PC-9 (cell line): ENCODE measurements at places on chromosomes 7 and 10.

DNA sequence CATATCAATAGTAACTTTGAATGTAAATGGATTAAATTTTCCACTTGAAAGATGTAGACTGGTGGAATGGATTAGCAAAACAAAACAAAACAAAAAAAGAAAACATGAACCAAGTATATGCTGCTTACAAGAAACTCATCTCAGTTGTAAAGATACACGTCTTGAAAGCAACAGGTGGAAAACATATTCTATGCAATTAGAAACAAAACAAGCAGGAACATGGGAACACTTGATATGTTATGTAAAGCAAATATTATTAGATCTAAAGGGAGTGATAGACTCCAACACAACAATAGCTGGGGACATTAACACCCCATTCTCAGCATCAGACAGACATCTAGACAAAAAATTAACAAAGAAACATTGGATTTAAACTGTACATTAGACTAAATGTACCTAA is 46.4 kb upstream of the CDK6 start:
- no peak for DNase-seq

DNA sequence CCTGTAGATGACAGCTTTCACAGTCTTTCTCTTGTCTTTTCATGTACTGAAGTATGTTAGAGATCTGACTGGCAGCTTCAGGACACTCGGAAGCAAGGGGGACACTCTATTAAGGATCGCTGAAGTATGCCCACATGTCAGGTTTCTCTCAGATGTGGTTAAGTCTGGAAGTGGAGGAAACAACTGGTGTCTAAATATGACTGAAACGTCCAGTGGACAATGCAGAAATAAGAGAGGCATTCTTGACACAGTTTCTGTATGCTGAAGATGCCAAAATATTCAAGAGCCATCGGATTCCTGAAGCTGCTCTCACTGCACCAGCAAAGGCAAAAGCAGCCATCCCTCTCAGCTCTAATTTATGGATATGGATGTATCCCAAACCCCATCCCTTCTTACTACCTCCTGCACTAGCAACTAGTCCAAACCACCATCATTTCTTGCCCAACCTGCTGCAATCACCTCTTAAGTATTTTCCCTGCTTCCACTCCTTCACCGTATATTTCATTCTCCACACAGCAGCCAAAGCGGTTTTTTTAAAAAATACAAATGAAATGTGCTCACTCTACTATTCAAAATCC is 113.4 kb downstream of the REEP3 start:
- no peak for DNase-seq

GRCh38 chr7:41692251-41692650 is 10.6 kb downstream of the INHBA start:
- DNase-seq = no peak

GRCh38 chr7:28976022-28976421 is 17.9 kb upstream of the TRIL start:
- no peak for DNase-seq

DNA sequence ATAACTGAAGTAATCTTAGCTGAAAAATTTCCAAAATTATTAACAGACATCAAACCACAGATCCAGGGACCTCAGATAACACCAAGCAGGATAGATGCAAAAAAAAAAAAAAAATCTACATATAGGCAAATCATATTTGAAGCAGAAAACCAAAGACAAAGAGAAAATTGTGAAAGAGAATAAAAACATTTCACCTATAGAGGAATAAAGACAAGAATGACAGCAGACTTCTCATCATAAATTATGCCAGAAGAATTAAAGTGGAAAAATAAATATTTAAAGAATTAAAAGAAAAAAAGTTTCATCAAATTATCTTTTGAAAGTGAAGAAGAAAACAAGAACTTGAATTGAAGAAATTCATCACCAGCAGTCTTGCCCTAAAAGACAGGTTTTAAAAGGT is 467.5 kb downstream of the GPAM start:
- no peak for DNase-seq

GRCh38 chr10:30775779-30776591 is 146.4 kb upstream of the LYZL2 start:
- no peak for DNase-seq

DNA sequence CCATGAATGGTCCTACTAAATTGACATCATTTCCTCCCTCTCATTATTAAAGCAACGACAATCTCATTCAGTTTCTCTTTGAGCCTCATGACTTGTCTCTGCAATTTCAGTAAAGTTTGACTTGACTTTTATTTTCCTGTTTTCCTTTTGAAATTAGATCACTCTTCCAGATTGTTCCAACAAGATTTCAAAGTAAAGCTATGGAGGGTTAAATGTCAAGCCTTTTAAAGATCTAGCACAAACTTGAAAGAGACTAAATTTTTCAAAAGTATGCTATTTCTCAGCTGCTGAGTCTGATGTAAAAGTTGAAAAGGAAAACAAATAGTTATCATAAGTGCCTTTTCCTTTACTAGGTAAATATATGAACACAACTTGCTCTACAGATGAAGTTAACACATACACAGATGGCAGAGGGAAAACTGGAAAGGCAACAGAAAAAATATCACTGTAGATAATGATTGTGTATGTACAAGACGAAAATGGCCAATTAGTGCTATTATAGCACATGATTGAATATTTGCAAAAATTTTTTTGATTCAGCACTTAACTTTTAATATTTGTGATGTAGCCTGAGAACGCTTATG is 200.6 kb downstream of the WDR11 start:
- no peak for DNase-seq

DNA sequence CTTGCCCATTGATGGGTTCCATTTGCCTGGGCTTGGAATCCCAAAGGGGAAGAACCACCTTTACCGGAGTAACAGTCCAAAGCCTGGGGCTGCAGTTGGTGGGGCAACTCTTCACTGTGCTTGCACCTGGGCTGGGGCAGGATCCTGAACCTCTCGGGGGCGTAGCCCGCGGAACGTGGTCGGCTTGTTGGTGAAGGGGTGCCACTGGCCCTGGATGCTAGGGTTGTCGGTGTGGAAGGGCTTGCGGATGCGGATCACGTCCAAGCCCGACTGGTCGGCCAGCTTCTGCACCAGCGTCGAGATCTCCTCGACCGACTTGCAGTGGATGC is 710 bp downstream of the MRPL43 start:
- DNase-seq = no peak

GRCh38 chr10:46025406-46025805 is 5.0 kb downstream of the NCOA4 start:
- DNase-seq = no peak

- DNase-seq = peak; percentile 71
Measured at GRCh38 chr7:1192171-1192676, 32.2 kb upstream of the ZFAND2A start.

- no peak for DNase-seq
Measured at GRCh38 chr7:99116144-99116543, 27.8 kb downstream of the SMURF1 start.

DNA sequence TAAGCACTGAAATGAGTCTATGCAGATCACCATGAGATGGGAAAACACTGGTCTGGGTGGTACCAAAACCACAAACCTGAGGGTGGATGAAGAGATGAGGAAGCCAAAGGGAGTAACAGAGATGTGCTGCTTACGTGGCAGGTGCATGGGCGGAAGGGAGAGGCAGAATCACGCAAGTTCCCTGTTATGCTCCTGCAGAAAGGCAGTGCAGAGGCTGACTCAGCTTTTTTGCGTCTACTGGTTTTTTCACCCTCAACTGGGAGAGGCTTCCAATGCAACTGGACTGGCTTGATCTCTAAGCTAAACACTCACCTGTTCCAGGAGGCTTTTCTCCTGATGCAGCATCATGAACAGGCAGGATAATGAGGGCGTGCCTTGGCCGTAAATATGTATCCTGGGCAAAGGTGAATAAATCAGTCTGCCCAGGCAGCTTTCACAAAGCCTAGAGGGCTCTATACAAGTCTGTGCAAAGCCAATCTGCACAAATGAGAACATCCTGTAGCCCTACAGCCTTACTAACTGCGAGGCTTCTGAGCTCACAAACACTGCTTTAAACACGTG is 95.4 kb upstream of the AFAP1L2 start:
- peak; percentile 43 for DNase-seq

- peak; percentile 97 for DNase-seq
Measured at GRCh38 chr7:44073664-44074348, 8.4 kb upstream of the PGAM2 start.

DNA sequence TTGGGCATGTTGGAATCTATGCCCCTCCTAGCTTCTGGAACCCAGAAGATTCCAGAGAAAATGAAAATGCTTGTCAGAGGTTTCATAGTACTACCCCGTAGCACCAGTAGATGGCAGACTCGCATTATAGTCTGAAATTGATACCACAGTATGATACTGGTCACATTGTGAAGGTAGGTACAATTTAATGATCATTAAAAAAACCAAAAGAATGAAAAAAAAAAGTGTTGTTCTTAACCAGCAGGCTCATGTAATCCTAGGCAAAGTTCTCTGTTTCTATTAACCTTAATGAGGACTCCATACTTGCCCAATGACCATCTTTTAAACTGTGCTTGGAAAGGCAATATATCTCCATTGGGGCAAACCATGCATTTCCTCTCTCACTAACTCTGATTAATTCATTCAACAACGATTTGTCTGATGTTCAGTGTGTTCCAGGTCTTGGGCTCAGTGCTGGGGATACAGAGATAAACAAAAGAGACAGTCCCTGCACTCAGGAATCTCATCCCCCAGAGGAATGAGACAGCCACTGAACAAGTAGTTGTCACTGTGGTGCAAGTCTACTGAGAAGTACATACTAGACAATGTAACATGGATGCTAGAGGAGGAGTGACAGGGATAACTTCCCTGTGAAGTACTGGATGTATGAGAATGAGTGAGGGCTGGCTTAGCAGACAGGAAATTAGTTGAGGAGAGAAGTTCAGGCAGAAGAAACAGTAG is 223.5 kb upstream of the PHYHIPL start:
- DNase-seq = no peak
